Stomach (tissue), 19 donors: ENCODE measurements at places on chromosomes 1 and 21. TPM values are rescaled to one million over a fixed set of nuclear protein-coding genes. Genes with fewer than 3 reads are reported as not detected.

- H3K27me3 ChIP-seq: no peaks in the 10 kb centered on the region
- DNase-seq: no peak
- H3K27ac ChIP-seq: no peak overlapping the region
- H3K4me3 ChIP-seq: no peak overlapping the region
Measured at GRCh38 chr1:103616362-103616761, 865 bp upstream of the AMY2A start.

GRCh38 chr1:191371626-191372025 is 786.6 kb upstream of the RGS18 start:
- no peak for DNase-seq
- no peak overlapping the region for H3K27ac ChIP-seq

- no peak overlapping the region for H3K4me3 ChIP-seq
- no peaks in the 10 kb centered on the region for H3K4me1 ChIP-seq
- H3K27me3 ChIP-seq: no peaks in the 10 kb centered on the region
- H3K27ac ChIP-seq: no peak overlapping the region
- DNase-seq: no peak
Measured at GRCh38 chr1:103058391-103058790, 49.9 kb downstream of the COL11A1 start.

GRCh38 chr21:19683492-19683891 is 1279.9 kb upstream of the TMPRSS15 start:
- no peak overlapping the region for H3K27ac ChIP-seq
- no peaks in the 10 kb centered on the region for H3K27me3 ChIP-seq
- no peak for DNase-seq

GRCh38 chr1:87421809-87422208 is 93.1 kb downstream of the LMO4 start:
- no peak overlapping the region for H3K4me3 ChIP-seq
- no peak overlapping the region for H3K27ac ChIP-seq
- DNase-seq: no peak
- H3K36me3 ChIP-seq: no peaks in the 10 kb centered on the region
- no peaks in the 10 kb centered on the region for H3K4me1 ChIP-seq
- H3K27me3 ChIP-seq: no peaks in the 10 kb centered on the region

DNA sequence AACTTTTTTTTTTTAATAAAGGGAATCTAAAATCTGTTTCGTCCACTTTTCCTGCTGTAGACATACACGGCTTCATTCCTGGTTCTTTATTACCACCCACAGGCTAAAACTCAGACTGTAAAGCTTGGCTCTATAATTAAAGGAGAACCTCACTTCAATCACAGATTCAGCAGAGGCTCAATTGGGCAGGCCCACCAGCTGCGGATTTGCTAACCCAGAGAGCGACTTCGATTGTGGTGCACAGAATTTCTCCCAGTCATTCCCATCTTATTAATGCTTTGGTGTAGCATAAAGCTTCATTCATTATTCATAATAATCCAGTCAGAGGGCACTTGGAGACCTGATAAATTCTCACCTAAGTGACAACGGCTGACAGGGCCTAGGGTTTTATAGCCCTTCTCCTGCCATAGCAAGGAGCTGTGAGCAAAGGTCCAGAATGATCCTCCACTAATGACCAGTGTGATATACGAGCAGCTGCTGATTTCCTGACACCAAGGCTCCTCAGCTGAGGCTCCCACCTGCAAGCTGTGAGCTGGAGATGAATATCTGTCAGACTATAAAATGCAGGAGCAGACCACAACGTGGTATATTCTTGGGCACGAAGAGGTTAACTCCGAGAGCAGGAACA is 149.0 kb downstream of the ATP6V1G3 start:
- no peaks in the 10 kb centered on the region for H3K27me3 ChIP-seq
- no peak overlapping the region for H3K27ac ChIP-seq
- H3K4me3 ChIP-seq: no peak overlapping the region
- no peaks in the 10 kb centered on the region for H3K36me3 ChIP-seq
- H3K4me1 ChIP-seq: no peaks in the 10 kb centered on the region

The TMPRSS3 gene
- 37.9 TPM for total RNA-seq
